Hippocampal formation (tissue), 2 donors: ENCODE measurements at places on chromosomes 5 and 9.

- no peak for DNase-seq
Measured at GRCh38 chr9:115680231-115680630, 473.4 kb upstream of the PAPPA start.

DNA sequence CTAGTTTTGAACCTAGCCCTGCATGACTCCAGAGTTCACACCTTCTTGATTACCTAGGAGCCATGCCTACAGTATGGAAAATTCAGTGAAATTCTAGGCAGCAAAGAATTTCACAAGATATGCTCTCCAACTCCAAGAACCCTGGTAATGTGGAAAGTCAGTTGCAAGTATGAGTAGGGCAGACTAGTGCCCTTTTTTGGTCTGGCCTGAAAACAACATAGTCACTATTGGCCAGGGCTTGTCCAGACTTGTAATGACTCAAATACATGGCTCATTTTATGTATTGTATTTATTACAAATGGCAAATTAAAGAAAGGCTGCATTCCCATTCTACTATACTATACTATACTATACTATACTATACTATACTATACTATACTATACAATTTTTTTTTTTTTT lies 160.4 kb downstream of the ESM1 start:
- DNase-seq, result no peak

- DNase-seq, result no peak
Measured at GRCh38 chr9:3018691-3019230, 174.9 kb upstream of the PUM3 start.

DNA sequence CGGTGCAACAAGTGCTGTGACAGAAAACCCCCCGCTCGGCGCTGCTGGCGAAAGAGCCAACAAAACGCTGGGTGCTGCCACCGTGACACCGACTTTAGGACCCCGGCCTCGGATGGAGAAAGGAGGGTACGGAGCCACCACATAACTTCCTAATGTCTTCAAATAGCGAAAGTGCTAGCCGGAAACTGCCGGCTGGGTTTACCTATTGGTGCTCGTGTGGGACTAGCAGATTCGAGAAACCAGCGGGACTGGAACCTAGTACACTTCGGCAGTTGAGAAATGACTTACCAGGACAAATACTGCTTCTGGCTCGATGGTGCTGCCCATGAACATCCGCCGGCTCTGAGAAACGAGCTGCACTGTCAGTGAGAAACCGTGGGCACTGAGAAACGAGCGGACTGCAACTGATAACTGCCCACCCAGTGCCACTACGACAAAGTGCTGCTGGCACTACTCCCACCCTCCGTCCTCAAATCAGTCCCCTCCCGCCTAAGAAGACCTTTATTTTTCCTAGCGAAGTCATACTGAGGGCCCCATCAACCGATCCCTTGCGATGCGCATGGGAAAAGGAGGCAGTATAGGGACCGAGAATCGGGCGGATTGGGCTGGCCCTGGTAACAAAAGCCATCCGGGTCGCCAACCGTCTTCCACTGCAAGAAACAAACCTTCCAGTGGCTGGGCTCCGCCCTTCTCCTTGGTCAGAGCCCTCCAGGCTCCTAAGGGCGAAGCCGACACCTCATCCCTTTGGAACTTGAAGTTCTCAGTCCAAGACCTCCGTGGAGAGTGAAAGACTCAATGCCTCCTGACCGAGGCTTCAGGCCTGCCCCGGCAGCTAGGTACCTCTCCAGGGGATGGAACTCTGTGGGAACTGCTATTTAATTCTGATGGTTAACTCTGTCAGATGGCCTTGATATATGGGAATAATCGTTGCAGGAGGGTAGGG lies 27.0 kb upstream of the ANXA2R start:
- DNase-seq, result peak; percentile 95

DNA sequence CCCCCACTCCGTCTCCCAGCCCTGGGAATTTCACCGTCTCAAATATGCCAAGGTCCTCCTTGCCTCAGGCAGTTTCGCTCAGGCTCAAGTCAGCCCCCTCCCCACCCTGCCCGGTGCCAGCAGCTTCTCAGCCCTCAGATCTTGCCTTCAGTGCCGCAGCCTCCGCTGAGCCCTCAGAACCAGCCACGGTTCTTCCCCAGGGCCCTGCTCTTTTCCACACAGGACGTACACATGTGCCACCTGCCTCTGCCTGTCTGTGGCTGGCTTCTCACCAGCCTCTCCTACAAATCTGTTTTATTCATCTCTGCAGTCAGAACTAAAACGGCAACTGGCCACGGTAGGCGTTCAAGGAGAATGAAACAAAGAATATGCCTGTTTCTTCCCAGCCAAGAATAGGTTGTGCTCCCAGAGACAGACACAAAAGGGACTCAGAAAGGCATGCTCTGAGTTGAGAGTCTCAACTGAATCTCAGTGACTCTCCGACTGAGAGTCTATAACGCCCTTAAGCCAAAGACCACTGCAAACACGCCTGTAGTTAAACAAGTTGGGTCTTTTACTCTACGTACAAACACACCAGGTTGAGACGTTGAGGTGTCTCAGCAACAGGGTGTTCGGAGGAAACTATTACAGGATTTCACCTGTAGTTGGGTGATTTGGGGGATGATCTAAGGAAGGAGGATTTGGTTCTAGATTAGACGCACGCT lies 10.6 kb upstream of the GRIN1 start:
- DNase-seq, result no peak

DNA sequence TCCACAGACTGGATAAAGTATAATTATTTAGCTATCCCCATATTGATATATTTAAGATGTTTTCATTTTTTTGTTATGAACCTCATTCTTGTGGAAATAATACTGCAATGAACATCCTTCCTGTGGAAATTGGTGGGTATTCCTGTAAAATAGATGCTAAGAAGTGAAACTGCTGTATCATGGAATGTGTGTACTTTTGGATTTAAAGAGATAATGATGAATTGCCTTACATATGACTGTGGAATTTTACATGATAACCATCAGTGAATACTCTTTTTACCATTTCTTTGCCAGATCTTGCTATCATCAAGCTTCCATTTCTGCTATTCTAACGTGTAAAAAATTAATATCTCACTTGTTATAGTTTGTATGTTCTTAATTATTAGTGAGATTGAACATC lies 847.9 kb downstream of the EFNA5 start:
- DNase-seq, result no peak

DNA sequence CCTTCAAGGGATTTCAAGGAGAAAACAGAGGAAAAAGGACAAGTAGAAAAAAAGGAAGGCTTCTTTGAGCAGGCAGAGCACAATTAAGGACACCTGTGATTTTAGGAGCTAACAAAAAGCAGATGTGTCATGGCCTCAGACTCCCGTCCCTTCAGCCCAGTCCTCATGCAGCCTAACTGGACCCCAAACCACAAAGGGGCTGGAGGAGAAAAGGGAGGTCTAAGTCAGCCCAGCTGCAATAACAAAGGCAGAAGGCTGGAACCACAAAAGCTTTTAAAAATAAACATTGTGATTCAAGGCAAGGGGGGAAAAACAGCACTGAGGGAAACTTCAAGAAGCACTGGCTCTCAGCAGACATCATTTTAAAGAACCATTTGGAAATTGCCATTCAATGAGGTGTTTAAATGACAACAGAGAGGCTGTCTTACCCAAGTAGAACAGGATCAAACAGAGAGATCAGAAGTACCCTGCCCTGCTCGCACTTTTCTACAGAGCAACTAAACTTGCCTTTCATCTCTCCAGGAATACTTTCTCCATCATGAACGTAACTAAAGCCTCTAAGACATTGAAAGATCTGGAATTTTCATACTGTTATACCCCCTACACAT lies 89.3 kb downstream of the SEMA5A start:
- no peak for DNase-seq

DNA sequence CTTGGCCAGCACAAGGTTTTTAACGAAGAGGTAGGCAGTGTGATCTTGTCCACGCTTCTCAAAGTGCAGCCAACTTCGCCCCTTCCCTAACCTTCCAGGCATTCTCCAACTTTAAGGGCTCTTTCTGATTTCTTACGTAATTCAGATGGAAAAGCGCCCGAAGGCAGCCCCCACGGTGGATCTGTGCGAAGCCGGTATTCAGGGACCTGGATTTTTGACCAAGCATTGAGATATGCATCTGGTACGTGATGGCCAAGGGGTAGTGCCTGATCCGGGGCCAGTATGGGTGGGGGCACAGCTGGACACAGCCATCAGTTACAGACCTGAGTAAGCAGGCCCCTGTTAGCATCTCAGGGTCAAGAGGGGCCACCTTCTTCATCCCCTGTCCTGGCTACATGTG lies 80.0 kb downstream of the AMBP start:
- DNase-seq, result no peak

- DNase-seq, result no peak
Measured at GRCh38 chr5:7850395-7851239, at the start of gene CFAP90. Gene CFAP90 (minus strand): TSS chr5:7851133. CDS start chr5:7851021, 112 bp downstream.

DNA sequence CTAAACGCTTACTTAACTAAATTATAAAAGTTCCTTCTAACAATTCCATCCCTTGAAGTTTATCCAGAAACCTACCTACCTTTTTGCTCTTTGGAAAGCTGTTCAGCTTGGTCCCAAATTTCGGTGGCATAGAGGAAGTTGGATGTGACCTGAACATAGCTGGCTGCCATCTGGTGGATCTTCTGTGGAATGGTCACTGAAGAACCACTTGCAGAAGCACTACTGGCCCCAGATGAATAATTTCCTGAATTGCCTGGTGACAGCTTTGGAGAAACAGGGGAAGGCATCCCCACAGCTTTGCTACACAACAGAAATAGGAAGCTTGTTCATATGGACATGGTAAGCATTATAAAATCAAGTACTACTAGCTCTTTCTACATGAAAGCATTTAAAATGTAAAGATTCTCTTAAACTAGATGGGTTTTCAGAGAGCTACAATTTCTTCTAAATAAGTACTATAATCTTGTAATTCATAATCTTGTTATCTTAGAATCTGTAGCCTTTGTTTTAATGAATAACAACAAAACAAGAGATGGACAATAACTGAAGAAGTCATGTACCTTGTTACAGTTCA lies 9.9 kb downstream of the LEAP2 start:
- DNase-seq, result peak; percentile 85

- no peak for DNase-seq
Measured at GRCh38 chr5:146620669-146621051, 104.7 kb upstream of the GPR151 start.

DNA sequence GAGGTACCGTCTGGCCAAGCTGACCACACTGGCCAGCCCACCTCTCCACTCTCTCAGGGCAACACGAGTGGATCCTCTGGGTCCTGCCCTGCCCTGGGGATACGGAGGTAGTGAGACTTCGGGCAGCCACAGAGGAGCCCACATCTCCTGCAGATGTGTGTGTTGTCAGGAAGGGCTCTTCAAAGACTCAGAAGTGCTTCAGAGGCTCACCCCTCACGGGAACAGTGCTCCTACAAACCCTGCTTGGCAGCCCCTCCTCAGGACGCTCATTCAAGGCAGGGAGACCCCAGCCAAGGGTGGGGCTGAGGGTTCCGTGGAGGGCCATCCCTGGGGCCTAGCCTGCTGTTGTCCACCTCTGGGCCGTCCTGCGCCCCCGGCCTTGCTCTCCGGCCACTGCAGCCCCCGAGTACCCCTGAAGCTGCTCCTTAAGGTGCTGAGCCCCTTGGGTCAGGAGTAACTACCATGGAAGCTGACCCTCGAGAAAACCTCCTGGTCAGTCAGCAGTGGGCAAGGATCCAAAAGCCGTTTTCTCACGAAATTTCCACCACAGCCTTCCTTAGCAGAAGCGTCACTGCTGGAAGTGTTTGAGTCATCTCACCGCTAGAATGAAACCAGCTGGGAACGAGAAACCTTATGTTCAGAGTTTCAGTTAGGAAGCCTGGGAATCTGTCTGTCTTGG lies 23.2 kb upstream of the LRRC14B start:
- no peak for DNase-seq
